ENCODE measurements at places on chromosomes 16 and 17.

DNA sequence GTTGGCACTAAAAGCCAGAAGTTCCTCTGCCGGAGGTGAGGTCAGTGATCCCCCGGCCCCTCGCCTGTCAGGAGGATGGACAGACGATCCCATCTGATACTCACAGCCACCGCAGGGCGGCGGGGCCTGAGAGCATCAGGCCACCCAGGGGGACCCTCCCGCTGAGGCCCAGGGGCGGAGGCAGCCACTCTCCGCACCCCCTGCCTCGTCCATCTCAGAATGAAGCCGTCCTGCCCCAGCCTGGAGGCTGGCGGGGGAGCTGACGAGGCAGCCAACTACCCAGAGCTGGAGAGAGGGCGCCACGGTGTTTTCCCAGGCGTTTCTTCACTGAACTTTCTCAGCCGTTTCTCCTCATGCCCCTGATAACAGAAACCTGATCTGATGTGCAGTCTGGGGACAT is 22.6 kb downstream of the TPSD1 start:
- no peak for DNase-seq

GRCh38 chr16:77993111-77993985 is 29.0 kb upstream of the CLEC3A start:
- DNase-seq: no peak

DNA sequence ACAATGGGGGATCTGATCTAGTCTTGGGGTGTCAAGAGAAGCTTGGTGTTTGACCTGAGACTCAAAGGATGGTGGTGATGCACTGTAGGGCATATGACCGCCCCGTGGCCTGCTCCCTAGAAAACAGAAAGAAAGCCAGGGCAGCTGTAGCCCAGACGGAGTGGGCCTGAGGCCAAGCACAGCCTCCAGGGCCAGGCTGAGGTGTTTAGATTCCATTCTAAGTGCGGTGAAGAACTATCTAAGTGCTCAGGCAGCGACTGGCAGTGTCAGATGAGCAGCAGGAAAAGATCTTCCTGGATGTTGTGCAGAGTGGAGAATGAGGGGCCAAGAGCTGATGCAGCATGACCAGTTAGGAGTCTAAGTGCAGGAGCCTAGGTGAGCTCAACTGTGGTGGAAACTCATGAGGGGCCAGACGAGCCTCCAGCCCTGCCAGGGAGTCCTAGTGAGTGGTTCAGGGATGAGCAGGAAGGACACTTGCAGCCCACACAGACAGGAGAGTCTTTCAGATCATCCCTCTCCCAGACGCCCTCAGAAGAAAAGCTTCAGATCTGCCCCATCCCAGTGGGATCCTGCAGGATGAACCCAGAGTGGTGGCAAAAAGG is 314.2 kb upstream of the CCL2 start:
- no peak for DNase-seq

DNA sequence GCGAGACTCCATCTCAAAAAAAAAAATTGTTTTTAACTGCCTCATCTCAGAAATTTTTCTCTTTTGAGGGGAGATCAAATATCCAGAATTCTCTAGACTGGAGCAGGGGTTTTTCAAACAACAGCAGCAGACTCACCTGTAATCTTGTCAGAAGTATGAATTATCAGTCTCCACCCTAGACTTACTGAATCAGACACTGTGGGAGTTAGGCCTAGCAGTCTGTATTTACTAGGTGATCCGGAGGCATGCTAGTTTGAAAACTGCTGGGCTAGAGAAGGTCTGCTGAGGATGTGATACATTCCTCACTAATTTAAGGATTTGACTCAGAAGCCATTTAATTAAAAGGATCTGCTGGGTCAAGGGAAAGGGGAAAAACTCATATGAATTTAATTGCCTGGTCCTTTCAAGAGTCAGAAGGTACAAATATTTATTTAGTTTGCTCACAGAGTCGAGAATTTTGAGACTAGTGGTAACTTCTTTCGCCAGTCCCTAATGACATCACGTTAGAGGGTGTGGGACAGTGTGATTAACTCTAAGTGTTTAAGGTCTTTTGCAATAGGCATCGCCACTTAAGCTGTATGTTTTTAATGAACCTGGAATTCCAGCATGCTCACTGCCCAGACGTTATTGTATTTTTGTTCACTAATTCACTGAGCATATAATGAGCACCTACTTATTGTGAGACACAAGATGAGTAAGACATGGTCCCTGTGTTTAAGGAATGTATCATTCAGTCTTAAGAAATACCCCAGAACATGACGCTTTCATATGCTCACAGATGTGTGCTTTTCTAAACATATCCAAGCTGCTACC is 14.2 kb downstream of the ATP6V0A1 start:
- DNase-seq: no peak

DNA sequence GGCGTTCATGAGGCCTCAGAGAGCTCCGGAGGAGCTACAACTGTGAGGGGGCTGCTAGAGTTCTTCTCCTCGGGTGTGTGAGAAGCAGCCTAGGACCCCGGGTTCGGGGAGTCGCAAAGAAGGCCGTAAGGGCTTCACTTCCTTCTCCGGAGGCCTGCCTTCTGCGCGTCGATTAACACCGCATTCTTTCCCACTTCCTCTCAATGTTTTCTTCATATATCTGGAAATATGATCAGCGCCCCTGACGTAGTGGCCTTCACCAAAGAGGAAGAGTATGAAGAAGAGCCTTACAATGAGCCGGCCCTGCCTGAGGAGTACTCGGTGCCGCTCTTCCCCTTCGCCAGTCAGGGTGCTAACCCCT is 449 bp downstream of the SMCR8 start:
- DNase-seq: no peak

- no peak for DNase-seq
Observed at GRCh38 chr16:62638324-62638911, 602.2 kb upstream of the CDH8 start.
